NCI-H146 (cell line): ENCODE measurements at places on chromosomes 6 and 20.

DNA sequence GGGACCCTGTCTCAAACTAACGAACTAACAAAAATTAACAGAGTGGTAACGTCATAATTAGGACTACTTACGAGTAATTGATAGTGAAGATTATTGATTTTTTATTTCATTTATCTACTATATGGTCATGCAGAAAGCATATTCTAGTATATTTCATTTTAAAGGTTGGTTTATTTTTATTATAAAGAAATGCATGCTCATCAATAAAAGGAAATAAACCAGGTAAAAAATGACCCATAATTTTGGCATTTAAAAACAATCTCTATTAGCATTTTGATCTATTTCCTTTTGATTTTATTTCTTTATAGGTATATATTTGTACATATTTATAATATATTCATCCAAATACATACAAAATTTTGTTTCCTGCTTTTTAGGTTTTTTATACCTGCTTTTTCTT is 401.4 kb upstream of the ID4 start:
- no peak for DNase-seq

- no peak for DNase-seq
Observed at GRCh38 chr6:33783781-33784520, 5.0 kb downstream of the LEMD2 start.

GRCh38 chr20:52075400-52075799 is 116.2 kb downstream of the ZFP64 start:
- no peak for DNase-seq

DNA sequence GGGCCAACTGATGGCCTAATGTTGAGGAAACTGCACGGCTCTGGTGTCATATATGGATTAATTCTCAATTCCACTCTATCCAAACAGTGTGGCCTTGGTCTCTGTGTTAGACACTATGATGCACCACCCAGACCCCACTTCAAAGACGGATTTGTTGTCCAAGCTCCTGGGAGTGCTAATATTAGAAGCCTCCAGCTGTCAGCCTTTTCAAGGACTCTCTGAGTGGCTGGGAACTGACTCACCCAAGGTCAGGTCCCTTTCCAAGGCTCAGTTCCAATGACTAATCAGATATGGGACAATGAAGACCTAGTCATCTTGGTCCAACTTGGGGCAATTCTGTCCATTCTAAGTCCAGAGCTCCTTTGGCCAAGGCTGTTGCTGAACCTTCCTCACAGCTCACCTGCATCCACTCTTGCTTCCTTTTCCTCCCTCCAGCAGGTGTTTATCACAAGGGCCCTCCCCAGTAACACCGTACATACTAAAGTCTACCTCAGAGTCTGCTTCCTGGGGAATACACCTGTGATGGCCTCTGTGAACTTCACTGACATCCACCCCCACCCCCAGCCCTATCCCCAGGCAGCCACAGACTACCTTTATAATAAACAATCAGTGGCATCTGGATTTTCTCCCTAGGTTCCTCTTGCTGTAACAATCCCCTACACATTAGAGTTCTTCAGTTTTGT is 7.2 kb upstream of the IL20RA start:
- DNase-seq: peak; percentile 39

- DNase-seq: no peak
Observed at GRCh38 chr20:12775041-12775440, 233.7 kb upstream of the SPTLC3 start.

GRCh38 chr6:150527100-150527499 is 72.6 kb upstream of the PLEKHG1 start:
- DNase-seq: no peak

DNA sequence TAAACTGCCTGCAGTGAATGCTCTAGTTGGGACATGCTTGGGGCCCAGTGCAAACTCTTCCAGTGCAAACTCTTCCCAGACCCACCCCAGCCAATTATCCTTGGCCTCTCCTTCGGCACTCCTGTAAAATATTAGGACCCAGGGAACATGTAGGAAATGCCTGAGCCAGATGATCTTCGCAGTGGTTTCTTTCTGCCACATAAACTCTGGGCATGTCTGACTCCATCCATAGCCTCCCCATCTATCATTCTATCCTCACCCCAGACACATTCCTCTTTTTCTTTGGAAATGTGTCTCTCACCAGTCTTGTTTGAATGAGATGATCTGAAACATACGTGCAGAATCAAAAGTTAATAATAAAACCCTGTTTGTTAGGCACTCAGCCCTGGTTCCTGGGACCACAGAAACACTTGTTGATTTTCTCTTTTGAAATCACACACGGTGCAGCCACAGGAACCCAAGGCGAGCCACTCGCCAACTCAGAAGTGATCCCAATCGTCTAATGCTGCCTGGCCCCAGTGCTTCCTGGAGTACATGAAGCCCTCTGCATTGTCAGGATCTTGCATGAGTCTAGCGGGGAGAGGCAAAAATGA is 108.9 kb upstream of the CST7 start:
- no peak for DNase-seq

GRCh38 chr20:2093883-2094282 is 7.7 kb upstream of the STK35 start:
- no peak for DNase-seq

- no peak for DNase-seq
Observed at GRCh38 chr6:111258615-111259088, 171.3 kb downstream of the SLC16A10 start.

DNA sequence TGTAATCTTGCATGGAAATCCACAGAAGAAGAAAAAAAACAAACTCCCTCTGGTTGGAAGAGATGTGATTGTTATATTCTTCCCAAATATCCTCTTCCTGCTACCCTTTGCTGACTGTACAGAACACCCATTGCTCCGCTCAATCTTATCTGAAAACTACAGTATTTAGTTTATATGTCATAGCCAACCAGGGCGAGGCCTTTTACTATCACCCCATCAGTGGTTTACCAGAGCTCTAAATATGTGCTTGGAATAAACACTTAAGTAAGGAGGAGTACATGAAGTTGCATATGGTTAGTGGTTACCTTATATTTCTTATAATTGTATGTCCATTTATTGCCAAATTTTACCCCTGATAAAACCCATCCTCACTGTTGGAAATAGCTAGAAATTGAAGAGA is 12.2 kb downstream of the PRL start:
- DNase-seq: no peak

- DNase-seq: no peak
Observed at GRCh38 chr6:17965397-17965796, 22.0 kb downstream of the KIF13A start.

DNA sequence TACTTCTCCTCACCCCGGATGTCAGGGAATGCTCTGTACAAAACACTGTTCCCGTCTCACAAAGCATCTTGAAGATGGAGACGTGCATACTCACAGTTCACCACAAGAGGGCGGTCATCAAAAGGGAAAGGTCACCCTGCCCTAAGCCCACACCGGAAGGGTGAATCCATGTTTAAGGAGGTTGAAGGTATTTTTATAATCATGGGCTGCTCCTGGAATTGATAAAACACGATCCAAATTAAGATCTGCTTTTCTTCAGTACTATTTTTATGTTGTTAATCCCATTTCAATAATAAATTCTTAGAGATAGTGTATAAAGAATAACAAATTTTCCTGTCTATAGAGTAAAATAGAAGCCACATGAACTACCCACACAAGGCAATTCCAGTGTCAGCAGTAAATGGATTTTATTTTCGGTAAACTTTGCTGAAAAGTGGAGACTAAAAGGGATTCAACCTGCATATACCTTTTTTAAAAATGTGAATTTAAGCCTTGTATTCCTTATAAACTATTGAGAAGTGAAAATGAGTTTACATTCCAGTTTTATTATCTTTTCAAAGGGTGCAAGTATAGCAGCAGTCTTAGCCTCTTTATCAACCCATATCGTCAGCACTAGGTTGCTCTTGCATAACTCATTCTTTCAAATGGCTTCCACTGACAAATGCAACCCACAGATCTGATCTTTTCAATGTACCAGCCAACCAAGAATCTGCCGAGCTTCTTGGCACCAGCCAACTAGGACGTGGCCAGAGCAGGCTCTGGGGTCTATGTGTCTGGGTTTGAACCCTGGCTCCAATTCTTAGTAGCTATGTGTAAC is 79.7 kb upstream of the MBOAT1 start:
- DNase-seq: peak; percentile 84

- DNase-seq: no peak
Observed at GRCh38 chr6:168916576-168917211, 337.0 kb downstream of the THBS2 start.

DNA sequence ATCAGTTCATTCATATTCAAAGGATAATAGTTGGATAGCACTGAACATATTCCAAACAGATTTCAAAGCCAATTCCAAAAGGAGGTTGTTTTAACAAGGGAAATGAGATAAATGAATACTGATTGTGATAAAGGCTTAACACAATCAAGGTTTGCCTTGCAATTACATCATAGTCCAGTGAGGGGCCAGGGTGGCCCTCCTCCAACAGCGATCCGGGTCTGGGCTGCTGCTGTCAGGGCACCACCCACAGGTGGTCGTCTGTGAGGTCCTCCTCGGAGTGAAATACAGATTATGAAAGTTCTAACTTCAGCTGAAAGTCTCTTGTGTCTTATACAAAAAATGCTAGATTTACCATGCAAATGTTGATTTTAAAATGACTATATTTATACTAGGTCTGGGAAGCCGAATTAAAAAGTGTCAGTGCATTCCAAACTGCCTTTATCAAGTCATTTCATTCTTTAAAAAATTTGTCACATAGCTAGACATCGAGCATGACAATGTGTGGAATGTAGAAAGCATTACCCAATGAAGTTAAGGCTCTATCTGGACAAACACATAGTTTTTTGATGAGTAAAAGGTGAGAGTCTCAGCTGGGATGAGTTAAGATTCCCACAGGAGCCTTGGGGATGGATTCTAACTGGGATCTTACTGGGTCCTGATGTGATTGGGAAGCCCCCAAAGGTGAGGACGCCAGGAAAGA is 65.9 kb upstream of the SLC22A23 start:
- no peak for DNase-seq

- DNase-seq: no peak
Observed at GRCh38 chr20:61263084-61263695, 11.1 kb downstream of the CDH4 start.

GRCh38 chr6:135181333-135182070 is 394 bp downstream of the MYB start:
- peak; percentile 70 for DNase-seq

DNA sequence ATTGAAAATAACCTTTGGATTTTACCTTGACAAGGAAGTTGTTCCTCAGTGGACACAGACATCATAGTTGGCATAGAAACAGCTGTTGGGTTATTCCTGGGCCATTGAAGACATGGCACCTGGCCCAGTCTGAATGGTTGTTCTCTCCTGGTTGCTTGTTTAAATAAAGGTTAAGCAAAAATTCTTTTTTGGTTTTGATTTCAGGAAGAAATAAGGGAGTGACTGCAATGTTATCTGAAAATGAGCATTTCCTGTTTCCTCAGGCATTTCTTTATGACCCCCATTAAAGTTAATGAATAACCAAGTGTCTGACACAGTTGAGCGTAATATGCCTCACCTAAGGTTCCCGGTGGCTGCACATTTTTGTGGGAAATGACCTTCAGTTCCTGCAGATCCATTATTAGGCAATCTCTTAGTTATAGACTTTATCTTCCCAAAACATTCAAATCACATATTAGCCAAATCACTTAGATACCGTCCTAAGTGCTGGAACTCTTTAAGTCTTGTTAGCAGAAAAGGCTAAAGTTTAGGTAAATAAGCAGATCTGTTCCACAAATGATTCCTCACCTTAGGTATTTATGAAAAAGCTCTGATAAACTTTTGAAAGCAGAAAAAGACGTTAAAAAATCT is 648.7 kb upstream of the FLRT3 start:
- no peak for DNase-seq

GRCh38 chr6:111664565-111665030 is 58.9 kb upstream of the TRAF3IP2 start:
- DNase-seq: no peak

DNA sequence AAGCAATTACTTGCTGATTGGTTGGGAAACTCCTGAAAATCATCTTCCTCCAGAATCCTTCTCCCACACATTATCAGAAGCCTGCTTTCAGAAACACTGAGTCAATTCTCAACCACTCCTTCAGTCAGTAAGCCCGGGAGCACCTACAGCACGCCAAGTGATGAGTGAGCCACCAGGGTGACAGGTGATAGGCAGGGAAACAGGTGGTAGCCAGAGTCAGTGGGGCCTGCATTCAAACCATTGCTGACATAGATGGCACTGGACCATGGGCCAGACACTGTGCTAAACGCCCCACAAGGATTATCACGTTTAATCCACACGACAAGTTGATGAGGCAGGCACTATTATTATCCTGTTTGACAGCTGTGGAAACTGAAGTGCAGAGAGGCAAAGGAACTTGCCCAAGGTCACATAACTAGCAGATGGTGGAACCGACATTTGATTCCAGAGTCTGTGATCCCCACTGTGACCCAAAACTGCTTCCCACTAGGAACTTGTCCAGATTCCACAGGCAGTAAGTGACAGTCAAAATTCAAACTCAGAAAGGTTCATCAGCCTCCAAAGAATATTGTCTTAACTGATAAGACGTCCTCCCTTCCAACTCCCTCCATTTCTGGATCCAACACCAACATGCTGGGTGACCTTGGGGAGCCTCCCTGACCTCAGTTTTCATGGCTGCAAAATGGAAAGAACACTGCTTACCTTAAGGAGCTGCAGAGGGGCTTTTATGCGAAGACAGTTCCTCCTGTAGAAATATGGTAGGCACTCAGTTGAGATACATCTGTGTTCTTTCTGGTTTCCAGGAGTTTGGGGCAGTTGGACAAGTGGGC is 23.9 kb upstream of the TOP1 start:
- no peak for DNase-seq

- DNase-seq: no peak
Observed at GRCh38 chr6:658244-658643, 1.3 kb upstream of the HUS1B start.

- DNase-seq: no peak
Observed at GRCh38 chr6:158337332-158337731, 25.1 kb downstream of the TULP4 start.

DNA sequence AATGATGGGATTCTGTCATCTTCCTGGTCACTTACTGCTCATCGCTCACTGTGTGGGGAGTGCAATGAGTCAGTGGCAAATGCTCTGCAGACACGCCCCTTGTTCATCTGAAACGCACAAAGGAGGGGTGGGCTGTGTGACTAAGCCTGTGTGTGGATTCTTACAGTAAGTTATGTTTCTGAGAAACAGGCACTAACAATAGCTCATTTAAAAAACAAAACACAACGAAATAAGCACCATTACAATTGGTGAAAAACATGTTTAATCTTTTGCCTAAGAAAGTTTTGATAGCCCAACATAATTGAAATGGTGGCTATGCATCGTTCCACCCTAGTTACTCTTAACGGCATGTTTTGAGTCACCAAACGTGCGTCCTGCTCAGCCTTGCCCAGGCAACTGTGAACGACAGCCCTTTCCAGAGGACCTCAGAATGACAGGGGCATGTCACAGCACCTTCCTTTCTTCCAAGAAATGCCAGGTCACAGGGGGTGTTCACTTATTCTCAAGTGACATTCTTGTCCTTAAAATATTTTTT is 118.4 kb upstream of the SGK1 start:
- DNase-seq: peak; percentile 49

DNA sequence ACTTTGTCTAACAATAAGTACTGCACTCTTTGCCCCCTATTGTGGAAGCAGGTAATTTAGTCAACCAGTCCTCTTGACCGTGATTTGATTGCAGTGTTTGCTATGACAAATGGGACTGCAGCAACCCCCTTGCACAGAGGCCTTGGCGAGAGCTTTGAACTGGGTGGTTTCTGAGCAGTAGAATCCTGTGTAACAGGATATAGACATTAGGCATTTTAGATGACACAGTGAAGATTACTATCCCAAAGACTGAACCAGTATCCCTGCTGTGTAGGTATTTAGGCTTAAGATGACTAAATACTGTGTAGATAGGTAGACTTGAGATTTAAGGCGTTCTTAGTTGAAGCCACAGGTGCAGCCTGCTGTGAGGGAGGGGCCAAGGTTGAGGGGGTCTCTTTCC is 9.9 kb downstream of the DNMT3B start:
- no peak for DNase-seq

GRCh38 chr6:36590237-36590636 is 3.9 kb upstream of the SRSF3 start:
- DNase-seq: no peak
